NCI-H2171 treated with DMSO at 0.1 percent for 48 hours (cell line): ENCODE measurements at places on chromosomes 7 and 10.

GRCh38 chr10:125392154-125392553, 231.8 kb upstream of the CTBP2 start:
- DNase-seq: no peak

DNA sequence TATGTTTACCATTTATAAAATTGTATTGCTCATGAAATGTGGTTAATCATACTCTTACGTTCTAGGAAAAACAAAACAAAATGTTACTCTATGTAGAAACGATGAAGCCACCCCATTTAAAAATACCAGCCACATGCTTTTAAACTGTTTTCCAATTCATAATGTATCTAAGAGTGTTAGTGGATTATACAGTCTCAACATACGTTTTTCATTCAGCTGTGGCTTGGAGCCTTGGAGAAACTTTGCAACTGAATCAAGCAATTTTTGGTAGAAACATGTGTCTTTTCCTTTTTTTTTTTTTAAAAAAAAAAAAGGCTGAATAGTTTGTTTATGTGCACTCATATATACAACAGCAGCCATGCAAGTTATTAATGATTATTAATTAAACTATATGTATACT, 378.0 kb upstream of the SEMA3D start:
- no peak for DNase-seq

- no peak for DNase-seq
Observed at GRCh38 chr10:98474628-98475027, 27.9 kb upstream of the HPS1 start.

DNA sequence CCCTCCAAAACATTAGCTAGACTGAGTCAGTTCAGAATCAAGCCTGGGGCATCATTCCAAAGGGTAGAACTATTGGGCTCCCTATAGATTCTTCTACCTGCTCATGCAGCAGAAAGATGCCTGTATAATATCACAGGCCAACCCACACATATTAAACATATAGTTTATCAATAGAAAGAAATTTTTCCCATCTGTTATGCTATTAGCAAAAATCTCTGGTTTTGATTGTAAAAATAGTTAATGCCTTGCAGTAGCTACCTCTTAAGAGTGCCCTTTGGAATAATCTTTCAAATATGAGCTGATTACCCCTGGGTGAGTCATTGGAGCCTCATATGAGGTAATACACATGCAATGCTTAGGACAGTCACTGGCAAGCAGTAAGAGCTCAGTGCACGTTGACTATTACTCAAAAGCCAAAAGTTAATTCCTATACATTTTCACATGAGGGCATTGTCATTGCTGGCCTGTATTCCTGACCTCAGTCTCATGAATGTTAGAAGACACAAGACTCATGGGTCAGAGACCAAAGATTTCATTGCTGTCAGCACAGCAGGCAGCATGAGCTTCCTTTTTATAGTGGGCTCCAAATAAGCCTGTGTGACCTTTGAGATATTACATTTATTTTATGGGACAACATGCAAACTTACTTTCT, 180.0 kb downstream of the FGFR2 start:
- no peak for DNase-seq

DNA sequence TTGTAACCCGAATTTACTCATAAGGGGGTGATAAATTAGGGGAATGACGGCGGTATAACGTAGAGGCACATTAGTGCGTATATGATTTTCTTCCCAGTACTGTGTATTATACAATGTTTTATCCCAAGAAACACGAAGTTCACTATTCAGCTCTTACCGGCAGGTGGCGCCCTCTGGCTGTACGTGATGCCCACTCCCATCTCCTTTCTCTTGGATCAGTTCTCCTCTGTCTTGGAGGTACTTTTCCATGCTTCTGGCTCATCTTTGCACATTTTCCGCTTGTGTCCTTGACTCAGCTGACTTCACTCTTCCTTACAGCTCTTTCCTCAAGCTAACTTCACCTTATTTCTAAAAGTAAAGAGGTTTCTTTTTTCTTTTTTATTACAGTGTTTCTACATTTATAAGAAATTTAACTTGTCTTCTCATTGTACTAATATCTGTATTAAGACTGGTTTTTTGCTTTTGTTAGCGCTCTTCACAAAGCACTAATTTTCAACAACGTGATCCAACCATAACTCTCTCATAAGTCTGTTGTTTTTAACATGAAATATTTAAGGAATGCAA, 21.3 kb downstream of the TMEM176B start:
- peak; percentile 82 for DNase-seq

- no peak for DNase-seq
Observed at GRCh38 chr10:34791947-34792346, 23.1 kb downstream of the PARD3 start.

- DNase-seq: no peak
Observed at GRCh38 chr10:125003146-125003900, 61.4 kb downstream of the ZRANB1 start.

- no peak for DNase-seq
Observed at GRCh38 chr10:88793712-88794299, 8.7 kb upstream of the LIPM start.

DNA sequence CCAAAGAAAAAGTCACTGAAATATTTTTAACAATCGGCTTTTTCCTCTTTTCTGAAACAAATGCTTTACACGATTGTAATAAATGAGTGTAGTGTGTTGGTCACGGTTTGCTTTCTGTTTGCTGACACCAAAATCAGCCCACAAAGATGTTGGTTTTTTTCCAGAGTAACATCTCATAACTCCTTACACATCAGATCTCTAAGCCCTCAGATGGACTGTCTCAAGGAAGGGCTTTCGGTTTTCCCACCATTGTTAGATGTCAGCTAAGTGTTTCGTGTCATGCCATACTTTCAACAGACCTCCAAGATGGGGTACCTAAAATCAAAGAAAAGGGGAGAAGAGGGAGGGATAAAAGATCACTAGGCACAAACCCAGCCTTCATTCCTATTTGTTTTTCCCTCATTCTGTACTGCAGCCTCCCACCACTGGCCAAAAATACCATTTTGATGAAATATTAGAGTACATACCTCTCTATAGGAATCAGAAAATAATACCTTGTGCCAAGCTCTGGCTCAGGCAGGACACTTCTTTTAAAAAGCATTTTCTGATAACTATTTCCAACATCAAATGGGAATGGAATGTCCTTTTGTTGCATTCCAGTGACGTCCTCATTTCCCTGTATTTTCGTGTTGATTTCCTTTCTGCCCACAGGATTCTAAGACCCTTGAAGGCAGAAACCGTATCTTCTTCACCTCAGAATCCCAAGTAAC, 159.1 kb downstream of the DGKI start:
- DNase-seq: no peak

DNA sequence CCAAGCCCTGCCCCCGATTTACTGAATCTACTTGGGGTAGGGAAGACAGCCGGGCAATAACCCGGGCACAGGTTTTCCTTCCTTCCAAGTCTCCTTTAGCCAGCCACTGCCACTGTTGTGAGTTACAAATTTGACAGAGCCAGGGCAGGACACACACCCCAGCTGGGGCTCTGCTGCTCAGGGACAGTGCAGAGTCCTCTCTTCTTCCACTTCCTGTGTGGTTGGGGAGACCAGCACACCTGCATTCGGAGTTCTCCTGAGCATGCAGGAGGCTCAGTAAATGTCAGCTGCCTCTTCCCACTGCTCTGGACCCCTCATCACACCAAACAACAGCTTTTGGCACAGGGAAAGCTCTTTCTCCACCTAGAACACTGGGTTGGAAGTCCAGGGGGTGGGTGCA, 21.3 kb downstream of the CHST15 start:
- no peak for DNase-seq

GRCh38 chr7:149229526-149229925, 9.9 kb upstream of the ZNF212 start:
- peak; percentile 10 for DNase-seq
